Motor neuron (in vitro differentiated cells): ENCODE measurements at places on chromosomes 7 and 10.
A peak's percentile ranks its signal among the peaks of the same experiment; 100 is the strongest.

DNA sequence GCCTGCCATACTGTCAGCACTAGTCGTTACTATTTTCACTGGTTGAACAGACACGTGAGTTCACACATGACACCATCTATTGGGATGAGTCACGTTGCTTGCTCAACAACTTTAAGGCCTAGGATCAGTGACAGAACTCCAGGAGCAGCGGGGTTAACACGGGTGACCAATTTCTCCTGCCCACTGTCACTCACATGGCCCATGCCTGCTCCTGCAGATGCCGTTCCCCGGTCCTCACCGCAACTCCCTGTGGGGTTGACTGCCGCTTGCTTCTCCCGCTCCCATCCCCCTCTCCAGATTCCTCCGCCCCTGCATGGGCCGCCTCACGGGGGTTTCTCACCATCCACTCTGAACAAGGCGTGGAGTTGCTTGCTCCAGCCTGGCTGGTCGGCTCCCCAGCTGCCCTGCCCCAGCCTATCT is 128.2 kb downstream of the TAX1BP1 start:
- ATAC-seq = no peak

DNA sequence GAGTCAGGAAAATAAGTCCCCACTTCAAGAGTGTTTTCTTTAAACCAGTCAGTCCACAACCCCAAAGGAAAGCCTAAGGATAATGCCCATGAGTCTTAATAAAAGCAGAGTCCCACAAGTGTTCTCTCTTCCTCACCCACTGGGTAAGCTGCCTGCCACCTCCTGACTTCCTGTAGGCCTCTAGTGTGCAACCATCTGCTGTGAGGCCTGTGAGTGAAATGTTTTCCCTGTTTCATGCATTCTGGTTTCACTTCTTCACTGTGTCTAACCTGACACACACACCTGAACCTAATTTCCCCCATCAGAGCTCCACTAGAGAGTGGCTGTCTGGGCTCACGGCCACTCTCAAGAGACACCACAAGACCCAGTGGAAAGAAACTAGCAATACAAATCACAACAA is 38.9 kb upstream of the GDF10 start:
- no peak for ATAC-seq

DNA sequence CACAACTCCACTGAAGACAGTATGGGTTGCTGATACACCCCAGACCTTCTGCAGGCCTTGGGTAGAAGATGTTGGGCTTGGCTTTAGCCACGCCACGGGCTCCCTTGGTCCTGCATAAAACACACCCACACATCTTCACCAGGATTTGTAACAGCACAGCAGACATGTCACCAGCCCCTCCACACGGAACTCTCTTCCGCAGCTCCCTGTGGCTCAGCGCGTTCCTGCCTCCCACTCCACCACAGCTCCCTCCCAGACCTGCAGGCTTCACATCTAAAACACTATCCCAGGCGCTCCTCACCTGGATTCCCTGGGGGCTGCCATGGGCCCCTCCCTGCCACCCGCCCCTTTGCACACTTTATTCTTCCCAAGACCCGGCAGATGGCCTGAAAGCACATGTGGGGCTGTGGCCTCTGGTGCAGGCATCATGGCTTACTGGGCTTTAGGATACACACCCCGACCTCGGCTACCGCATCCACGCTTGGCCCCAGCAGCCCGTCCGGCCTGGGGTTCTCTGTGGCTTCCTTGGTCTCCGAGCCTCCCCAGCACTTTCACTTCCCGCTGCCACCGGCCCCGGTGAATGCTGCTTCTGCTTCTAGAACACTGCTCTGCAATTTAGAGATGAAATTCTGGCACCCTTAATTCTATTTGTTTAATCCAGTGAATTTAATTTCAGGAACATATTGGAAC is 432.9 kb downstream of the DNAJB6 start:
- ATAC-seq = no peak

DNA sequence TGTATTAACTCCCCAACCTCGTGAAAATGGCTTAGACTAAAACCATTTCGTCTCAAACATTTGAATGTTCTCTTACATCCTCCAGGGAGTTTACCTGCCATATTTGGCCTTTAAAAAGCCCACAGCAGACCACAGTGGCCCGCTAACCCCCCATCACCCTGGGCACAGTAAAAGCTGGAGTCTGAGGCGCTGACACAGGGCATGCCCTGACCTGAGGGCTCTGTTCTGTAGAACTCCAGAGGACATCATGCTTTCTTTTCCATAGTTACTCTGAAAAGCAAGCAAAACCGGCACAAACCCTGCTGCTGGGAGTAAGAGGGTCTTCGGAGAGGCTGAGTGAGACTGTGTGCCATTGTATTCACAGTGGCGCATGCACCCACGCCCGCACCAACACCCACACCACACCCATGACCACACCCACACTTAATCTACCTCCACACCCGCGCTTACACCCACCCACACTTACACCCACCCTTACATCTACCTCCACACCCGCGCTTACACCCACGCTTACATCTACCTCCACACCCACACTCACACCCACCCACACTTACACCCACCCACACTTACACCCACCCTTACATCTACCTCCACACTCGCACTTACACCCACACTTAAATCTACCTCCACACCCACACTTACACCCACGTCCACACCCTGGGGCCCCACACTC is 32.1 kb downstream of the LRRC27 start:
- peak; percentile 20 for ATAC-seq

DNA sequence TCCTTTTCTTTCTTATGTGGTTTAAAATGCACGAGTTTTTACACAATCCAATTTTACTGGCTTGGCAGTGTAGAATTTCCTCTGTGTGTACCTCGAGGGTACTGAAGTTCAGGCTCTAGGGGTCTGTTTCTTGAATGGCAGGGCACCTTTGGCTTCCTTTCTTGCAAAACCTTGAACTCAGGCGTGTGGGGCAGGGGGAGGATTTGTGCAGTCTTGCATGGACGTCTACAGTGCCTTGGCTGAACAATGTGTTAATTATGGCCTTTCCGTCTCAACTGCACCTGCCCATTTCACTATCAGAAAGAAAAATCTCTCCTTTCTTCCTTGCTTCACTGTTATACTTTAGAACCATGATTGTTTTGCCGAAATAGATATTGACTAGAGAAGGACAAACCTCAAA is 570.9 kb downstream of the INHBA start:
- no peak for ATAC-seq

GRCh38 chr10:26486990-26487850 is 49.1 kb downstream of the APBB1IP start:
- peak; percentile 92 for ATAC-seq

DNA sequence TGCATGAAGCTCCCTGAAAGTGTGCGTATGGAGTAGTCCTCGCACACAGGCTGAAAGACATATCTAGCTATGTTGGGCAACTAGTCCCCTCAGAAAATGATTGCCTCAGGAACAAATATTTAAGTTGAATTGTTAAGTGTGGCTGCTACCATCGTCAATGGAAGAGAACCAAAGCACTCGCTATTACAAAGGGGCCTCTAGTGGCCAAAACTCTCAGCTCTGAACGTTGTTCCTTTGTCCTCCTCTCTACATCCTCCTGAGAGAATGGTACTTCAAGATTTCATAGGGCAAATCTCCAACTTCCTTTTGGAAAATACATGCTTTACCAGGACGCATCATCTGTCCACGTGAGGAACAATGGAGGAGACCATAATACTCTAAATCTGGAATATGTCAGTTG is 209.9 kb downstream of the NRG3 start:
- no peak for ATAC-seq

DNA sequence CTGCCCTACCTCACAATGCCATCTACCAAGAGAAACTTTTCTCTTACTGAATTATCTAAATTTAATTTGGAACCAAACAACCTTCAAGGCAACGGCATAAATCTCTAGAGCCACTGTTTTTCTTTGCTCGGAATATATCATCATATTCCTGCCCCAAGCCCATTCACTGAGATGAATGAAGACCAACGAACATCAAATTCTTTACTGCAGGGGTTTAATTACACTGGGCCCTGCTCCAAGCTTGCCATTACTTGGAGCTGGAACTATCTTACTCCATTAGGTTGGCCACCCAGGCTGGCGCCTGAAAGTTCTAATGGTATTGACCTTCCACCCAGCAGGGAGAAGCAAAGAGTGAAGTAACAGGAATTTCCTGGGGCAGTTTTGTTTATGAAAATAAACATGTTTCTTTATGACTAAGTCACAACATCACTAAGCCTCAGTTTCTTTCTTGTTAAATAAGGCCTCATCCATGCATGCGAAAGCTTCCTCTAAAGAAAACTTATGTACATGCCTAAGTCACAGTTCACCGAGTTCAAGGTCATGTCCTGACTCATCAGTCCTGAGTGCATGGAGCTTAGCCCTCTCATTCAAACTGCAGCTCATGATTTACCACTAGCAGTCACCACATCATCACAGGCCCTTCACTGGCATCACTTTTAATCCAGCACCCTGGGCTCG is 42.1 kb upstream of the ANAPC16 start:
- ATAC-seq = peak; percentile 20

DNA sequence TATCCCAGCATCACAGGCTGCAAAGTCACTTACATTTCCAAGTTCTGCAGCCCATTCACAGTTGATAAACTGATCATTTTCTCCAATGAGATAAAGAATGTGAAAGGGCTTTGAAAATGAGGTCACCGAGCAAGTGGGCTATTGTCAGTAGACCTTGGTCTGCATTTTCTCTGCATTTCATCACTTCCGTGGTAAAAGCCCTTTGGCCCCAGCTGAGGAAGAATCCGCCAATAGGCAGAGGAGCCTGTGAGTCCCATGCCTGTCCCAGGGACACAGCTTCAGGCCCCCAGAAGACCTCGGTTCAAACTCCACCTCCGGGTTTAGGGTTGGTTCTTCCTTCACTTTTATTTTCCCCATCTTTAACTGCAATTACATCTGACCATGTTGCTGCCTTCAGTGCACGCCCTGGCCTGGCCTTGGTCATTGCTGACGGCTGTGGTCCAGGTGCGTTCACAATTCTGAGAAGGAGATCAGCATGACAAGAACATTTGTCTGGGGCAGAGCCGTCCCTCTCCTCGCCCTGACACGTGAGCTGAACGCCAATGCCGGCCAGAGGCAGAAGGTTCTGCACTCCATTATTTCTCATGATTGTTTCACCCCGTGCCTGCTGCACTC is 292.5 kb downstream of the TCERG1L start:
- no peak for ATAC-seq

DNA sequence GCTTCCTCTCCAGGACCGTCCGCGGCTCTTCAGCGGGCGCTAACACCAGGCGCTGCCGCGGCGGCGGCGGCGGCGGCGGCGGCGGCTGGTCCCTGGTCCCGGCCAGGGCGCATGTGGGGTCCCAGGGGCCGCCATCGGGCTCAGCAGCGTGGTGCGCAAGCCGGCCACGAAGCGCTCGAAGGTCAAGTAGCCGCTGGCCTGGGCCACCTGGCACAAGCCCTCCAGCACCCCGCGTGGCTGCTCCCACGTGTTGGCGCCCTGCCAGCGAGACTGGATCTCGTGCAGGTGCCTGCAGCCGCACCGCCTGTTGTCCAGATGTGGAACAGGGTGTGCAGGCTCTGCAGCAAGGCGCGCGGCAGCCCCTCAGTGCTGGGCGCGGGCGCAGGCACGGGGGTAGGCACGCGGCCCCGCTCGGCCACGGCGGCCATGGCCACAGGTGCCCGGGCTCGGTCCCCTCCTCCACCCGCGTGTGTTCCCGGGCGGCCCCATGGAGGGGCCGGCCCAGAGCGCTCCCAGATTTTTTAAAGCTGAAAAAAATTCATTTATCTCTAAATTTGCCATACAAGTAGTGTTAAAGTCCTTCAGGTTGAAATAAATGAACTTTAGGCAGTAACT is 884.2 kb upstream of the ZNF722 start:
- ATAC-seq = no peak

- ATAC-seq = no peak
Observed at GRCh38 chr7:18873734-18874336, 243.6 kb downstream of the TWIST1 start.

- peak; percentile 47 for ATAC-seq
Observed at GRCh38 chr10:121433965-121434364, 164.3 kb downstream of the FGFR2 start.

DNA sequence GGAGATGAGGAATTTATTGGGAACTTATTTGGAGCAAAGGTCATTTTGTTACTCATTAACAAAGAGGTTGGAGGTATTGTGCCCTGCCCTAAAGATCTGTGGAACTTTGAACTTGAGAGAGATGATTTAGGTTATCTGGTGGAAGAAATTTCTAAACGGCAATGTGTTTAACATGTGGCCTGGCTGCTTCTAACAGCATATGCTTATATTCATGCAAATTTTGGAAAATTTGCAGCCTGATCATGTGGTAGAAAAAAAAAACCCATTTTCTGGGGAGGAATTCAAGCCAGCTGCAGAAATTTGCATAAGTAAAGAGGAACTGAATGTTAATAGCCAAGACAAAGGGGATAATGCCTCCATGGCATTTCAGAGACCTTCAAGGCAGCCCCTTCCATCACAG is 10.7 kb upstream of the PANK1 start:
- no peak for ATAC-seq

DNA sequence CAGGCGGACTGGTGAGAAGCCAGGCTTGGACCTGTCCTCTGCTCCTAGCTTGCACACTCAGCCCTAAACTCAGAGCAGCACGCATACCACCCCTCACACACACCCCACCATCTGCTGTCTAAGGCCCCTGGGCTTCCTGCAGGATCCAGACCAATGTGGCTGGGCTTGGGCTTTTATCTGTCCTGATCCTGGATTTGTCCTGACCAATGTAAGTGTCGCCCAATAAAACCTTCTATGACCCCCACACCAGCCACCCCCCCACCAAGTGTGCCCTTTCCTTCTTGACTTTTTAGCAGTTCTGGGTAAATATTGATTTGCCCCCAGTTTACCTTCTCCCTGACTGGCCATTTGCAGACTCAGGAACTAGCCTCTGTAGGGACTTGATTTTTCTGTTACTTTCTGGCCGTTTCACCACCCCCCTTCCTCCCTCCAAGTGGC is 1.7 kb upstream of the HOXA13 start:
- ATAC-seq = no peak

- peak; percentile 44 for ATAC-seq
Observed at GRCh38 chr7:3309140-3309539, 8.1 kb downstream of the SDK1 start.

- no peak for ATAC-seq
Observed at GRCh38 chr10:89076120-89076519, 85.5 kb downstream of the FAS start.

- ATAC-seq = no peak
Observed at GRCh38 chr10:133306097-133306476, 2.6 kb downstream of the TUBGCP2 start.

- ATAC-seq = no peak
Observed at GRCh38 chr7:104553074-104553473, 224.7 kb downstream of the LHFPL3 start.

DNA sequence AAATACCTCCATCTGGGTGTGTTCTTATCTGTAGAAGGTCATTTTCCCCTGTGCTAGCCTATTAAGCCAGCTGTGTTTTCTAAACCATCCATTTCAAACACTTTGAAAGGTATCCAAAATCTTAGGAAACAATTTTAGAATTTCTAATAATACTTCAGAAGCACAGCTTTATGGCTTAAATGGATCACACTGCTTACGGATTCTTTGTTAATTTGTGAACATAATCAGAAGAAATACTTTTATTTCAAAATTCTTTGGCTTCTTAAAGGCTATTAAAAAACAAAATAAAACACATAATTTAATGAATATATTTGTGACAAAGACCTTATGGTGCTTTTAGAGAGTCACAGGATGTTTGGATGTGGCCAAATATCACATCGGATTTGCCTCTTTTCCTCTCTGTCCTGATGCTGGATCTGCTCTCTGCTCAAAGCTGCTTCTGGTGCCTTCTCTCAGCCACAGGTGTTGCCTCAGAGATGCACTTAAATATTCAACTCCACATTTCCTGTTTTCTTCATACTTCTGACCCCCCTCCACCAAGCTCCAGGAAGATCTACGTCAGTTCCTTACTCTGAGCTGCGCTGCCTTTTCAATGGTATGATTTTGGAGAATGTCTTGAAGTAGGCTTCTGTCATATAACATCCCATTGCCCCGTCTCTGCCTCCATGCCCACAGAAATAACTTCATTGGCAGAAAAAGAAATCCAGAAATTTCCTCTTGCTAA is 230.6 kb downstream of the MLLT10 start:
- no peak for ATAC-seq
